ENCODE measurements at places on chromosomes 5 and 9.
A peak's percentile ranks its signal among the peaks of the same experiment; 100 is the strongest.

- DNase-seq: no peak
Measured at GRCh38 chr9:126326228-126327005, at the start of gene MVB12B. Gene MVB12B (plus strand): TSS chr9:126326829. CDS start chr9:126326930, 101 bp downstream.

DNA sequence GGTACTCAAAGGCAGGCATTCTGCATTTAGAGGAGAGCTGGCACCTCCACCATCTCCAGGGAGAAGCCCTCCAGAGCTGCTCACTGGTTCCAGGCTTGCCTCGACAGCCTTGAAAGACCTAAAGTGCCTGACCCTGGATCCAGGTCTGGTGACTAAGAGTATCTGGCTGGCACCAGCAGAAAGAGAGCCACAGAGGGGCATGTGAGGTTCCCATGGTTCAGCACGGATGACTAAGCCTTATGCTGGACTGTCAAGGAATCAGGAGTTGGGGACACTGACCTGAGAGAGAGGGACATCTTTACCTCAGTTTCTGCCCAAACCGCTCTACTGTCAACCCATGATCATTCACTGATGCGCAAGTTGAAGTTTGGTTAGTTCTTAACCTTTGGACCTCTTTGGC lies 3.0 kb downstream of the ACTL7A start:
- no peak for DNase-seq

DNA sequence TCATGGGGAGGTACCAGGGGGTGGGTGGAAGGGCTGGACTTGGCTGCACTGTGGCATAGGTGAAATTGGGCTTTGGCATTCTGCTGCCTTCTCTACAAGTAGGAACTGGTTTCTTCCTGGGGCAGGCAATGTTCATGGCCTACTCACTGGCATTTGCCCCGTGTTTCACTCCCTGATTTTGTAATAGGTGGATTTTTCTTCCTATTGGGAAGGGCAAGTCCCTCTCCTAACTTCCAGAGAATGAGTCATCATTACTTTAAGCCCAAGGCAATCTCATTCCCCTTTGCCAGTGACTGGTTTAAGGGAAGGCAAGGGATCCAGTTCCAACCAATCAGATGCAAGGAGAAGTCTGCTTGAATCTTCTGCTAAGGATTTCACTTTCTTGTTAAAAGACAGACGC lies 67.9 kb upstream of the ANKRD55 start:
- DNase-seq: no peak

DNA sequence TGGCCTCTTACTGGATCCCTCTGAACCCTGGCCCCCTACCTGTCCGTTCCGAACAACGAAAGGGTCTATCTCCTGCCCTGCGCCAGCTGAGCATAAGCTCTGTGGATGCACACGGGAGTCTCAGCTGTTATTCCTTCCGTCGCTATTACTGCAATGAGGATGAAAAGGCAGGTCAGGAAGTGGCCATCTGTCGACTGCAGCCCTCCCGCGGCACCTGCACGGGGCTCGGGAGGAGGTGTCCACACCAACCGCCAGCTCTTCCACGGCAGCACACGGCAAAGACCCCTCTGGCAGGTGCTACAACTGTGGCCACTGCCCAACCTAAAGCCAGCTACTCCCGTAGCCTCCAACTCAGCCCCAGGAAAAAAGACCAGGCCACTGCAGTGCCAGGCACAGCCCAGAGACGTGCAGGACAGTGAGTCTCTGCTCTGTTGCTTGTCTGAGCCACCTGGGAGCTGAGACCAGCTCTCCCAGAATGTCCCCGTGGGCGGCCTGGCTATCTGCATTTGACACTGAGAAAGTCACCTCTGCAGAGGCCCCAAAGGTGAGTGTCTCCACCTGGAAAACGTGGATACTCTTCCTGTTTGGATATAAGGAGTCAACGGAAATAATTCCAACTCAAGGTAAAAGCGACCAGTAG lies 19.1 kb downstream of the CAMSAP1 start:
- no peak for DNase-seq

DNA sequence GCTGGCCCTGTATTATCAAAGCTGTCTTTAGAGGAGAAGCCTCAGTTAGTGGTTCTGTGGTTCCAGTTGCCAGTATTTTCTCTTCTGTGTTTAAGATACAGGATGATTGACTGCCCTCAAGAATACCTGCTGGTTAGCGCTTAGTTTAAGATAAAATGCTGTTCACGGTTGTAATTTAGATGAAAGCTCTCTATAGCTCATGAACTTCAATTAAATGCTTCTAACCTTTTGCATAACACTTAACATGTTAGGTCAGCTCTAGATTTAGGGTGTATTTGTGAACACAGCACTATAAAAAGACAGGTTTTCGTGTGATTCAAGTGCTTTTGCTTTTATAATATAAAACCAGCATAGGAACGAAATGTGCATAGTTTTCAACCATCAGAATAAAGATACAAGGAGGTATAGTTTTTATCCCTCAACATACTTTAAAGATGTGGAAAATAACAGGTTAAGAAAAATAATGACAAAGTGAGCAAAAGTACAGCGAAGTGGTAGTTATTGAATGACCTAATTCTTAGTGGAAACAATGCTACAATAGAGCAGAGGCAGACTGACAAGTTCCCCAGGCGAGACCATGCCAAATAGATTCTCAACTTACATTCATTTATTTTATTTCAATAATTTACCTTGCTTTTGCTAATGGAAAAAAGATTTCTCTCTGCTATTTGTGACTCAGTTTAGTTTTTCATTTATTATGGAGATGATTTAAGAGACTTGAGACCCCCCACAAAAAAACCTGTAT lies 602.6 kb upstream of the DMAC1 start:
- peak; percentile 90 for DNase-seq

DNA sequence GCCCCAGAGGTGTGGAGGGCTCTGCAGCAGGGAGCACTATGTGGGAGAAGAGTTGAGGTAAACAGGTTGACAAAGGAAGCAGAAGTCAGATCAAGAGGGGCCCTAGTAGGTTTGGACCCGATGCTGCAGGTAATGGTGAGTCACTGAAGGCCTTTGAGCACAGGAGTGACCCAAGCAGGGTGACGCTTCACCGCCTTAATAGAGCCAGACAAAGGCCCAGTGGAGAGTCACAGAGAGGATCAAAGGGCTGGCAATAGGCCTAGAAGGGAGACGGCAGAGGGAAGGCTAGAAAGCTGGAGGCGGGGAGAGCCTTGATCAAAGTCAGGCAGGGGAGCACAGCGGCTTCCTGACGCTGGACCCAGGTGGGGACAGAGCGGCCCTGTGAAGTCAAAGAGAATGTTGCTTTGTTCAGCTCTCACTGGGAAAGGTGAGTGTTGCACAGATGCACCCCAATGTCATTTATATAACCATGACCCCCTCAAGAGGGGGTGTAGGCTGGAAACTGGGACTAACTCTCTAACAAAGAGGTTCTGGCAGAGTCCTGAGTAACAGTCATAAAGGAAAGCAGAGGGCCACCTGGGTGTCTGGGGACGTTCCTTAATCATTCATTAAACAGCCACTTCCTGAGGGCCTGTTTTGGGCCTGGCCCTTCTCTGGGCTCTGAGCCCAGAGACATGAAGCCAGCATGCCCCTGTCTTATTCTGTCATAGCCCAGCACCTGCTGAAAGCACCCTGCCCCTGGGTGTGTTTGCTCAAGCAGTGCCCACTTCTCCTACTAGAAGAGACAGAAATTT lies 9.8 kb upstream of the CPLX2 start:
- DNase-seq: no peak

GRCh38 chr5:163459462-163459818 lies 462 bp downstream of the NUDCD2 start:
- no peak for DNase-seq

DNA sequence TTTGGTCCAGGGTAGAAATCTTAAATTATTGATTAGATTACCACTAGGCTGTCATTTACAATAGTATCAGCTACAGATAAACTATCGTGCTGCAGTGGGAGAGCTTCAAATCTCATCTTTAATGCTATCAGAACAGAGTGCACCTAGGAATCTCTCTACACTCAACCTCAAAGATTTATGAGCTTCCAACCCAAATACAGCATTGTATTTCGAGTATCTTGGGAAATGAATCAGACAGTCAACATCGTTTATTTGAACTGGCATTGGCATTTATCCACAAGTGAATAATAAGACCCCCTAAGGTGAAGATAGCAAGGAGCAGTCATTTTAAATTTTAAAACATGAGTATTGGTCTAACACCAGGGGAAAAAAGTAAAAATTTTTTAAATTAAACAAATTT lies 1203.2 kb downstream of the CDH12 start:
- DNase-seq: no peak

DNA sequence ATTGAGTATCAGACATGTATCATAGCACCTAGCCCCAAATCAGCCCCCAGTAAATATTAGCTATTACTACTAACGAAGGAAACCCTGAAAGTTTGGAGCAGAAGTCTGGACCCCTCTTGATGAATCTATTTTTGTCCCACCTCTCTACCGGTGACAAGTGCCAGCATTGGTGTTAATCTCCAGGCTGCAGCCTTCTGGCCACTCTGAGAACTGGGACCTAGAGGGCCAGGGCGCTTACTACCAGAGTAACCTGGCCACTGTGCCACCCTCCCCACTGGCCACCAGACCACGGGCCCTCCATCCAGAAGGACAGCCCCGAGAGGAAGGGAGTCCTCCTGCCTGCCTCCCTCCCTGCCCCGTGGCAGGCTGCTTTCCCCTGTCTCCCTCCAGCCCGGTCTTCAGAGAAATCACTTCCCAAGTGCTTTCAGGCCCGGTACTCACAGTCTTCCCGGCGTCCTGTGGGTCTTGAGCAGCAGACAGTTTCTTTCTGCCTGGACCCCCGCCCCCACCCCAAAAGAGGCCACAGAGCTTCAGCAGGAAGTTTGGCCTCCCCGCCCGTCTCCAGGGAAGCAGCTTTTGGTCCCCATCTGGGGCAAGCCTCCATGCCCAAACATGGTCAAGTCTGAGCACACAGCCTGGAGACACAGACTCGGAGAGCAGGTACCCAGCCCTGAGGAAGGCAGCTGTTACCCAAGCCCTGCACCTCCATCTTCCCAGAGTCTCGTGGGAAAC lies at the start of gene KCNMB1:
Gene KCNMB1 (minus strand): TSS at position 550 of the 732 bp plus-strand sequence. CDS start 3,920 bp downstream, outside the sequence.
- no peak for DNase-seq

- no peak for DNase-seq
Measured at GRCh38 chr9:127805620-127806019, 2.9 kb downstream of the FPGS start.

DNA sequence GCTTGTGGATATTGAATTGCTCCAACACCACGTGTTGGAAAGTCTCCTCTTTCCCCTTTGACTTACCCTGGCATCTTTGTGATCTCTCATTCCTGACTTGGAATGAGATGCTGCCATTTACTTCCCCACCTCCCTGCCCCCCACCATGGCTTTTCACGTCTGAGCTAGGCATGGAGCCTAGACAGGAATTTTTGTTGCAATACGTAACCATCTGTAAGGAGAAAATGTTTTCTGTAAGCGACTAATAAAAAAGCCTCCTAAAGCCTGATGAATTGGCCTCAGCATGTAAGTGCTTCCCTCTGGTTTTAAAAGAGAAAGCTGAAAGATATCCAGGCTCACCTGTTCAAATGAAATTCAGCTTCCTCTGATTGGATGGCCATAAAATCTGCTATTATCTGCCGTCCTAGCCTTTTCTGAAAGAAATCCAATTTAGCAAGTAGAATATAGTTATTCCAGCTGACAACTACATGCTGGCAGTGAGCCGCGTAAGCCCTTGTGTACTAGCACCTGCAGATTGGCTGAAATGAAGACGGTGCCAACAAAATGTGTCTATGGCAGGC lies 200.1 kb downstream of the NSG2 start:
- DNase-seq: no peak

GRCh38 chr9:37363124-37363523 lies 59.4 kb upstream of the GRHPR start:
- DNase-seq: no peak

GRCh38 chr5:35810601-35811000 lies 46.1 kb upstream of the IL7R start:
- no peak for DNase-seq

DNA sequence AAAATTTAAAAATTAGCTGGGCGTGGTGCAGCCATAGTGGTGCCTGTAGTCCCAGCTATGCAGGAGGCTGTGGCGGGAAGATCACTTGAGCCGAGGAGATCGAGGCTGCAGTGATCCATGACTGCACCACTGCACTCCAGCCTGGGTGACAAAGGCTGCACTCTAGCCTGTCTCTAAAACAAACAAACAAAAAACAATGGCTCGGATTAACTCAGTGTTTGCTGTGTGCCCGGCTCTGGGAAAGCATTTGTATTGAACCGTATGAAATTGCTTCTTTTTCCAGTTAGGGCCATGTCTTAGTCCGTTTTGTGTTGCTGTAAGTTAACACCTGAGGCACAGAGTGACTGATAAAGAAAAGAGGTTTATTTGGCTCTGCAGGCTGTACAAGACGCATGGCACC lies 62.6 kb downstream of the CFAP77 start:
- no peak for DNase-seq

- DNase-seq: no peak
Measured at GRCh38 chr9:33913541-33913940, 96.6 kb downstream of the UBE2R2 start.

GRCh38 chr5:131296213-131296672 lies 32.4 kb downstream of the CDC42SE2 start:
- DNase-seq: no peak

- DNase-seq: no peak
Measured at GRCh38 chr5:40356248-40356647, 323.5 kb upstream of the PTGER4 start.

GRCh38 chr9:19442240-19442639 lies 33.4 kb downstream of the ACER2 start:
- DNase-seq: no peak

- DNase-seq: no peak
Measured at GRCh38 chr9:129072171-129072570, 8.7 kb upstream of the DOLPP1 start.

DNA sequence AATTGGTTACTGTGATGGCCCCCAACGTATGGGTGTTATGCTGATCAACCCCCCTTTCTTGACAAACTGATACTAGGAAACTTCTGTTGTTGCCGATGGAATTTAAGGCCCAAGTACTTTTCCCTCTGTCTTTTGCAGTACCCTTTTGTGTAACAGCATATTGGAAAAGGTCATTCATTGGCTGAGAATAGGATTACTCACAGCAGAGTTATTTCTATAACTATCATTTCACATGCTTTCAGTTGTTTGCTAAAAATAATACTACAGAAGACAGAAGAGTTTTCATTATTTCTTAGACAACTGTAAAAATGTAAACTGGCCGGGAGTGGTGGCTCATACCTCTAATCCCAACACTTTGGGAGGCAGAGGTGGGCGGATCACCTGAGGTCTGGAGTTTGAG lies 329.5 kb downstream of the KIAA0825 start:
- no peak for DNase-seq

GRCh38 chr9:89659891-89660685 lies 55.3 kb downstream of the GADD45G start:
- no peak for DNase-seq

All from NCI-H187 treated with DMSO at 0.1 percent for 48 hours (cell line).